ENCODE measurements at places on chromosomes 1 and 21.

GRCh38 chr21:42862774-42863503 is 16.4 kb downstream of the WDR4 start:
- DNase-seq = no peak

DNA sequence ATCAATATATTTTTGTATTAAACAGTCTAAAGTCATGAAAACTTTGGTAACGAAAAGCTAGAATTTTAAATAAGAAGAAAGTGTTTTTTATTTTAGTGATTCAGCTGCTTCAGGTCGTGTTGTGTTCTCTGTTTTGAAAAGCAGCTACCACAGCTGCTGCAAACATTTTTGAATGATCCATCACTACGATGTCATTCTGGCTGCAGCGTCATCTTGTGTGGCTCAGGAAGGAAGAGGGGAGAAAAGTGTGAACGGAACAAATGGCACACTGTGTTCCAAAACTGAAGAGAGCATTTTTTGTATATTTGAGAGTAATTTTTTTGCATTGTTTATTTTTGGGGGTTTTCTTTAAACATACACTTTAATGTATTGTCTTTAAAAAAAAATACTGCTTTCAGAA is 323.0 kb upstream of the ADGRL2 start:
- DNase-seq = no peak

DNA sequence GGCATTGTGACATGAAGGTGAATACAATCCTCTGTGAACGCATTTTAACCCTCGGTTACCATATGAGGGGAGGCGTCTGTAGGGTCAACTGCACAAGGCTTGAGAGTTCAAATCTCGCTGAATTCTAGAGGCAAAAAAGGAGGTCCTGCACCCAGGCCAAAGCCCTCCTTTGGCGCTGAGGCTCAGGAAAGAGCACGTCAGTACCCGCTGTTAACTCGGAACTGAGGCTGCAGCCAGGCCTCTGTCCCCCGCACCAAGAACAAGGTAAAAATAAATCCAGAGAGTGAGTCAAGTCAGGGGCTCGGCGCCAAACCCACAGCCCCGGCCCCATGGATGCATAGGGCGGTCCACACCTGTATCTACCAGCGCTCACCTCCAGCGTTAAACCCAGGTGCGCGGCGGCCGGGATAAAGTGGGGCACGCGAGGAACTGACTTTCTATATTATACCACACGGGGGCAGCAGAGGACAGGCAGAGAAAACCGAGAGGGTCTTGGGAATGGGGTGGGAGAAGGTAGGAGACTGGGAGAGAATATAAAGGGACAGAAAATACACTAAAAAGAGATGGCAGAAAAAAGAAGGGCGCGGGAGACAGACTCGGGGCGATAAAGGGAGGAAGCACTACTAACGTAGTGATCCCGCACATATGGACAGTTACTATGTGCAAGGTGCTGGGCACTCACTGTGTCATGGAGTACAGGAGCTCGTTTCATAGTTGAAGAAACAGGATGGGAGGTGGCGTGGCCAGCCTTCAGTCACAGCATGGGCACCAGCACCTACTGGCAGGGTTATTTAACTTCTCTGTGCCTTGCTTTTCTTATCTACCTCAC is 54.9 kb downstream of the DMRTA2 start:
- no peak for DNase-seq

- DNase-seq = no peak
Measured at GRCh38 chr1:94305704-94306103, 68.3 kb upstream of the ARHGAP29 start.

DNA sequence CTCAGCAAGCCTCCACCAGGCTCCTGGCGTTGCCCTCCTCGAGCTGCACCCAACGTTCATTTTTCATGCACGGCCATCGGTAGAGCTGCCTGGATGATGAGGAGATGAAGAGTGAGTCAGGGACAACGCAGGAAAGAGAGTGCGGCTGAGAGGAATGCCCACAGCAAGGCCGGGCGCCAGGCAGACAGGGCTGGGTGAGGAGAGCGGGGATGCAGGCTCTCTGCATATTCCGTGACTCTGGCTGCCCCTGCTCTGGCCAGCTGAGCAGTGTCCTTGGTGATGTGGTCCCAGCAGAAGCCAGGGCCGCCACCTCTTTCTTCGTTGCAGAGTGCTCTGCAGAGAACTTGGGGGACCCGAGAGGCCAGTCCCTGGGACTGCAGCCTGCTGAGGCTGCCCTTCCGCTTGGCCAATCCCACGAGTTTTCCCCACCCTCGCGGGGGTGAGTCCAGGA is 10.8 kb downstream of the UMODL1 start:
- no peak for DNase-seq

All from retinal pigment epithelial cell (primary cell).